ENCODE measurements at places on chromosomes 6 and 20. TPM values are rescaled to one million over a fixed set of nuclear protein-coding genes. Genes with fewer than 3 reads are reported as not detected.

DNA sequence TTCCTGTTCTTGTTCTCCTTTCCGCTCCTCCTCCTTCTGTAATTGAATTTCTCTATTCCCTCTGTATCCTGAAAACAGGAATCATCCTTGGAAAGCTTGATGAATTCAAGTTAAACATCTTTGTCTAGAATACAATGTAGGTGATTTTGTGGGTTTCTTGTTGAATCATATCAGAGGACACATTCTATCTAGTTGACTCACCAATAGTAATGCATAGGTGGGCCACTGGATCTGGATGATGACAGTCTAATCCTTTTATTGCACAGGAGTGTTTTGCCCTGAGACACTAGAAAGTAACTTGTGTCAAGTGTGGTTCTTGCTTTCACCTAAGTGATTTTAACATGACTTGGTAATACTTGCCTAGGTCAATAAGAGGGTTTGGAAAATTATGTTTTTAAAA, 164.3 kb downstream of the RFPL4B start:
- ATAC-seq, result no peak

GRCh38 chr6:152631376-152631775, 5.8 kb downstream of the SYNE1 start:
- ATAC-seq, result no peak

The PSORS1C1 gene
- 7.8 TPM for total RNA-seq

- no peak for ATAC-seq
Observed at GRCh38 chr6:101465863-101466262, 72.4 kb downstream of the GRIK2 start.

DNA sequence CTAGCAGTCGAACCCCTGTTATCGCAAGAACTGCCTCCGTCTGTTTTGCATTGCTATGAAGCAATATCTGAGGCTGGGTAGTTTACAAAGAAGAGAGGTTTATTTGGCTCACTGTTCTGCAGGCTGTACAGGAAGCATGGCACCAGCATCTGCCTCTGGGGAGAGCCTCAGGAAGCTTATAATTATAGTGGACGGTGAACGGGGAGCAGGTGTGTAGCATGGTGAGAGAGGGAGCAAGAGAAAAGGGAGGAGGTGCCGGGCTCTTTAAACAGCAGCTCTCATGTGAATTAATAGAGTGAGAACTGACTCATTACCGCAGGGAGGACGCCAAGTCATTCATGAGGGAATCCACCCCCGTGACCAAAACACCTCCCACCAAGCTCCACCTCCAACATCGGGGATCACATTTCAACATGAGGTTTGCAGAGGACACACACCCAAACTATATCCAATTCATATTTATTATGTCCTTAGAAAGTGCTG, 172.6 kb upstream of the KCNG1 start:
- ATAC-seq, result no peak

- ATAC-seq, result no peak
Observed at GRCh38 chr6:19394687-19395086, 442.5 kb upstream of the ID4 start.

- ATAC-seq, result no peak
Observed at GRCh38 chr6:136782021-136782770, 10.1 kb downstream of the MAP3K5 start.

The GGTLC1 gene
- total RNA-seq, result not detected

DNA sequence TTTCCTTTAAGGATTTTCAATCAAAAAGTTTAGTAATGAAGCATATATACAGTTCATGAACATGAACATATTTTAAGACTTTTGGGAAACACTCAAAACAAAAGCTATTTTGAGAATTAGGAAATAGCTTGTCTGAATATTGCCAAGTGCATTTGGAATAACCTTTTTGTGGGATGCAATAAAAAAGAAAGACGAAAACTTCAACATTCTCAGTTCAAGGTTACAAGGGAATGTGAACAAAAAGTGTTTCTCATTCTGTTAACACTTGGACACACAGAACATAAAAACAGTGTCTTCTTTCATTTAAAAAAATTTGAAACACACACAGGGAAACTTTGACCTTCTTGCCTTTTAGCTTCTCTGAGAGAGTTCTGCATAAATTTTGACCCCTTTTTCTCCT, 72.7 kb upstream of the TCF21 start:
- ATAC-seq, result no peak

DNA sequence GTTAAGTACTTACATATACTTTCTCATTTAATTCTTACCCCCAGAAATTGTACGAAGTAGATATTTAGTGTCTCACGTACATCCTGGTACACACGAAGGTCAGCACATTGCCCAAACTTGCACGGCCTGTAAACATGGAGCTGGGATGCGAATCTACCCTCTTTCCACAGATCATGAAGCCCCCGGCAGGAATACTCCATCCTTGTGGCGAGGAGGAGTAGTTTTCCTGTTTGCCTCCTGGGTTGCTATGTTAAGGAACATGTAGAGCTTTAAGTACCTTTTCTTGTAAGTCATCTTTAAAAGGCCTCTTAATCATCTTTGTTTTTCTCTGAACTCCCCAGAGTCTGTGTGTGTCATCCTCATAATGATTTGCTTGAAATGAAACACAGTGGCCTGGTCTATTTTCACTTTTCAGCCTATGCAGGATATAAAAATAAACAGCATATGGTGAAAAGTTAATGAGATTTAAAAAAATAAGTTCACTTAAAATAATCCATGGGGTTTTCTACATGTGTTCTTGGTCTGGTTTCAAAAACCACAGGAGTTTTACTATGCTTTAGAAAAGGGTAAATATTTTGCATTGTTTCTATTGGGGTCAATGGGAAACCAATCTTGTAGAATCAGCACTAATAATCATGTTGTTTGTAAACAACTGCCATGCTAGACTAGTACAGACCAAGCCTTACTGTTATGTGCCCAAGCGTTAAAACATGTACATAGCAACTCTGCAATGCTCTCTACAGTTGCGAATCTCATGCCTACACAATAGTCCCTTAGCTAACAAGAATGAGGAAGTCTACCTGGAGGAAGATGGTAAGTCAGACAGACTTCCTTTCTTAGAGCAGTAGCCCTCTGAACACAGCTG, 9.3 kb upstream of the ARID1B start:
- ATAC-seq, result no peak

DNA sequence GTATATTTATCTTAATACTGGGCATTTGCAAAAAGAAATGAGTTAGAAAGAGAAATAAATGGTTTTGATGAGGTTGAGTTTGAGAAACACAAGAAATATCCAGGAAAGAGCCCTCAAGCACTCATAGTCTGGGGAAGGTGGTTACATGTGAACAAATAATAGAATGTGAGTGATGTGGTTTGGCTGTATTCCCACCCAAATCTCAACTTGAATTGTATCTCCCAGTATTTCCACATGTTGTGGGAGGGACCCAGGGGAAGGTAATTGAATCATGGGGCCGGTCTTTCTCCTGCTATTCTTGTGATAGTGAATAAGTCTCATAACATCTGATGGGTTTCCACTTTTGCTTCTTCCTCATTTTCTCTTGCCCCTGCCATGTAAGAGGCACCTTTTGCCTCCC, 334.1 kb downstream of the COL12A1 start:
- no peak for ATAC-seq

DNA sequence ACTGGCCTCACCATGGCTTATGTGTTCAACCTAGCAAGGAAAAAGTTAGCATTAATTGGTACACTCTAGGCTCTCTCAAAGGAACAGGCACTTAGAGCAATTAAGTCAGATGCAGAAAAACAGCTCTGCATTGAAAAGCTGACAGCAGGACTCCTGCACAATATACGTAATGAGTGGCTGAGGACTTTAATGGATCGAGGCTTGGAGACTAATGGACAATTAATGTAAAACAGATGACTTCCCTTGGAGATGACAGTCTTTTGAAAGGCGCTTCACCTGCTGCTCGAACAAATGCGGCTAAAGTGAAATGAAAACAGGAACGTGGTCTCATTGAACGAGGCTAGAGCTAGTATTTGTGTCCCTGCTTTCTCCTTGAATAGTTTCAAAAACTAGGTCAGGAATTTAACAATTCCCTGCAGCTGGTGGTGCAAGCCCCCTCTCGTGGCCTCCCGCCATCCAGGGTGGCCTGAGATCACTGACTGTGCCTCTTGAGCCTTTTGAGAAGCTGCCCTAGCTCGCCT, 137.1 kb downstream of the ELOVL4 start:
- ATAC-seq, result no peak

GRCh38 chr6:159067334-159067733, 22.5 kb upstream of the TAGAP start:
- no peak for ATAC-seq

GRCh38 chr6:112936504-112936903, 589.4 kb downstream of the RFPL4B start:
- no peak for ATAC-seq

GRCh38 chr6:30062471-30063178, 1.6 kb downstream of the POLR1H start:
- no peak for ATAC-seq

The TASP1 gene
- total RNA-seq, result 18.7 TPM

DNA sequence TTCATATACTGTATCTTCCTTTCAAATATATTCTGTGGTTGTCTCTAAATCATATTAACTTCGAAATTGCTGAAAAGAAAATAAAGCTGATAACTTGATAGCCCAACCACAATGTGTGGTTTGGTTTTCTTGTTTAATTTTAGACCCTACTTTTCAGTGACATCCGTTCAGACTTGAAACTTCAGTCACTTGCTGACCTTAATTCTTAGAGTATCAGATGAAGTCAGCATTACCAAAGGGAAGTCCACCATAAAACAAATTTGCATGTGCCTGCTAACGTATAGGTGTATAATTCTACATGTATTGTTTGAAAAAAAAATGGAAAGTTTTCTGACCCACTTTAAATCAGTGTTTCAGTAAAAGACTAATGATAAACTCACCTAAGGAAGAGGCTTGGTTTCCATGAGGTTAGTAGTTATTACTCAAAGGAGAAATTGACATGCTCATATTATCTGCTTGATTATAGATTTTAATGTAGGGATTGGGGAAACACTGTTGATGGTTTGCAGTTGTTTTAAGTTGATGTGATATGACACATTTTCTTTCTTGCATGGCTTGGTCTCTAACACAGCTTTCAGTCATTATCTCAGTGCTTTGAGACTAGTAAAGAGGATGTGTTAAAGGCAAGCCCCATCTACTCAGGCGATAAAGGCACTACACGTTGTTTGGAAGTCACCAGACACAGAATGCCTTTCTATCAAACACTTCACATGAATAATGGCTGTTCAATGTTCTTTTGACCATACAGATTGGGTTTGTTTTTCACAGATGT, 5.2 kb upstream of the IL17A start:
- no peak for ATAC-seq

The NT5E gene
- 26.1 TPM for total RNA-seq

The DLL1 gene
- 5.3 TPM for total RNA-seq

The RIMS1 gene
- total RNA-seq, result 66.5 TPM

- no peak for ATAC-seq
Observed at GRCh38 chr6:161736326-161736725, 462.5 kb upstream of the AGPAT4 start.

The CYP39A1 gene
- 55.9 TPM for total RNA-seq

The POU3F2 gene
- not detected for total RNA-seq

DNA sequence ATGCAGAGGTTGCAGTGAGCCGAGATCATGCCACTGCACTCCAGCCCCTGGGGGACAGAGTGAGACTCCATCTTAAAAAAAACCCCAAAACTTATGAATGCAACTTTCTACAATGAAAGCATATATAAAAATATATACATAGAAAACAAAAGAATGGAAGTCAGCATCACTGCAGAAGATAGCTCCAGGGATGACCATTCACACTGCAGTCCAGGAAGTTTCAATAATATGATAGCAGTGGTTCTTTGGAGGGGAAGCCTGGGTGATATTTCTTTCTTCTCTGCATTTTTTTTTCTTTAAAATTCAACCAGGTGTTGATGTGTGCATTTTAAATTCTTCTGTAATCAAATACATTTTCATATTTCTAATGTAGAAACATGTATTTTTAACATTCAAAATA, 12.3 kb downstream of the HLA-G start:
- ATAC-seq, result no peak

GRCh38 chr6:73954881-73955280, 258.9 kb downstream of the CD109 start:
- ATAC-seq, result no peak

DNA sequence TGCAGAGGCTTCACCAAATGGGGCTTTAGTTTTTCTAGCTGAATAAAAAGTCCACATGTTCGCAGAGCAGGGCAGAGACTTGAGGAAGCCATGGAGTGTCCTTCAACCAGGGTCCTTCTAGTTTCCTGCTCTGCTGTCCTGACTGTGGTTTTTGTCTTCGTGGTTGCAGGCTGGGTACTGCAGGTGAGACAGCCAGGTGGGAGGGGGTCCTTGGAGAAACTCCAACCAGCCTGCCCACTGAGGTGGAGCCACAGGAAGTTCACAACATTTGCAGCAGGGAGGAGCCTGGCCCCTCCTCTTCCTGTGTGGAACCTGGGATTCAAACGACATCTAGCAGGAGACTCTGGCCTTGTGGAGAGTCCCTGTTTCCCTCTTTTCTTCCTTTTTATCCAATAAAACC, 68.8 kb upstream of the MYLIP start:
- ATAC-seq, result no peak

Data from gastroesophageal sphincter (tissue), 4 donors.